ENCODE measurements at places on chromosomes 13 and 19.

- peak; percentile 83 for DNase-seq
These were observed 111.0 kb downstream of the FNDC3A start for GRCh38 chr13:49086722-49087121.

DNA sequence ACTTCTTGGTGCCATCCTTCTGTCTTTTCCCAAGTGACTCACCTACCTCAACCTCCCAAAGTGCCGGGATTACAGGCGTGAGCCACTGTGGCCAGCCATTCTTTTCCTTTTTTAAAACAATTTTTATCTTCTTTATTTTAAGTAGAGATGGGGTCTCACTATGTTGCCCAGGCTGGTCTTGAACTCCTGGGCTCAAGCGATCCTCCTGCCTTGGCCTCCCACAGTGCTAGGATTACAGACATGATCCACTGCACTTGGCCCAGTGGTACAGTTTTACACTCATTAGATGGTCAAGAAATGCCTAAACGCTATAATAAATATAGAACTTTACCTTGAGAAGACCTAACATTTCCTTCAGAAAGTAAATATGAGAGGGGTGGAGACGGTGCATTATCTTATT lies 24.5 kb downstream of the GP6 start:
- no peak for DNase-seq

GRCh38 chr19:6773323-6773931 lies 919 bp downstream of the VAV1 start:
- no peak for DNase-seq

- DNase-seq = no peak
These were observed 10.5 kb downstream of the CYP2A13 start for GRCh38 chr19:41098762-41099161.

DNA sequence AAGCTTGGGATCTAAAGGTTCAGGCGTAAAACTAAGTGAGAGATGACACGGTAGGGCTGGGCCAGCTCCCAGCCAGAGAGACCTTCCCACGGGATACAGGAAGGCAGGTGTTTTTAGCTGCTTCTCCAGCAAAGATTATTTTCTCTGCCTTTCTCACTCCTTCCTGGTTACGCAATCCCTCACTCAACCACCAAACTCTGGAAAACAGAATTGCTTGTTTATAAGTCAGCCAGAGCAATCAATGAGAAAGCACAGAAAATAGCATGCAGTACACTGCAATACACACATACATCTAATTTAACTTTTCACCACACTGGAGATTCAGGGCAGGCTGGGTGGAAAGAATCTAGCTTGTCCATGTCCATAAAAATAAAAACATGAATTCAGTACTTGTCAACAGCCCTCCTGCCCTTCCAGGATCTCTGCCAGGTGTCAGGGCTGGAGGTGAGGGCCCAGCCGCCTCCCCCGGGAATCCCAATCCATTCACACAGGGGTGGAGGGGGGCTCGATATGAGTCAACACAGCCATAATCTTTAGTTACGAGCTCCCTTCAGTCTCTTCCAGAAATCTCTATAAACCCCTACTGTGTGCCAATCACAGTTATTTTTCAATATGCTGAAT lies 12.2 kb downstream of the RHPN2 start:
- peak; percentile 45 for DNase-seq

GRCh38 chr13:102394158-102395053 lies 7.4 kb downstream of the FGF14 start:
- DNase-seq = peak; percentile 88

- DNase-seq = peak; percentile 55
These were observed 907 bp downstream of the KDELR1 start for GRCh38 chr19:48390188-48391099.

DNA sequence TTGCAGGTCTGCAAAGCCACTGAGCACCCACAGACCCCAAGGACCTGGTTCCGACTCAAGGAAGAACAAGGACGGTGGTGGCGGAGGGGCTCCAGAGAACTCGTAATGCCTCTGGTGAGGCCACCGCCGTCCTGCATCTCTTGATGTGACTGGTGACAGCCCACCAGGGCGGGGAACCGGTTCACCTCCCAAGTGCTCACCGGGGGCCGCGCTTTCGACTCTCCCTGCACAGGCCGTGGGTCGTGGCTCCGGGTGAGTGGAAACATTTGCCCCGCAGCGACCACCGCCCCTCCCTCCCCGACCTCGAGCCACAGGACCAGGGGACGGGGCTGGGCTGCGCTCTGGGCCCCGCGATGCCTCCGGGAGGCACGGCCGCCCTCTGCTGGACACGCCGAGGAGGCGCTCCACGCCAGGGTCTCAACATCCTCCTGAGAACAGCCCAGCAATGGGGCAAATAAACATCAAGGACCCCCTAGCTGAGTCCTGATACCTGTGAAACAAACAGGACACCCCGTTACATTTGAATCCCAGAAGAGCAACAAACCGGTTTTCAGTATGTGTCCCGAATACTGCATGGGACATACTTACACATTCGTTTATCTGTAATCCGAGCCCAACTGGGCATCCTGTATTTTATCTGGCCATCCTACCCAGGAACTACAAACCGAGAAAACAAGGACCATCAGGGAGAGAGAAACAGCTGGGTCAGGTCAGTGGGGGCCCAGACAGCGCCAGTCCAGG lies 3.9 kb upstream of the PLPP2 start:
- peak; percentile 10 for DNase-seq

DNA sequence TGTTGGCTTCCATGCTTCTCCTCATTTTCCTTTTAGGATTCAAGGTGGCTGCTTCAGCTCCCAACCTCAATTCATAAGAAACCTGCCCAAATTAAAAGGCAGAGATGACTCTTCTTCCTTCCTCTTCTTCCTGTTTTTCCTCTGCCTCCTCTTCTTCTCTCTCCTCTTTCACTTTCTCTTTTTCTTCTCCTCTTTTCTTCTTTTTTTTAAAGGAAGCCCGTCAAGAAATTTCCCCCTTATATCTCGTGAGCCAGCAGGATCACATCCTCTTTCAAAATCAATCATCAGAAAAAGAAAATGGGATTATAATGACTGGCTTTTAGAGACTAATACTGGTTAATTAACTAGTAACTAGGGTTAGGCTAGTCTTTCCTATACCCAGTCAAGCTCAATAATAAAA lies 220.3 kb downstream of the NBEA start:
- no peak for DNase-seq

GRCh38 chr13:31890946-31891345 lies 140.6 kb upstream of the FRY start:
- no peak for DNase-seq

- DNase-seq = no peak
These were observed 17.7 kb downstream of the MAG start for GRCh38 chr19:35309481-35310279.

DNA sequence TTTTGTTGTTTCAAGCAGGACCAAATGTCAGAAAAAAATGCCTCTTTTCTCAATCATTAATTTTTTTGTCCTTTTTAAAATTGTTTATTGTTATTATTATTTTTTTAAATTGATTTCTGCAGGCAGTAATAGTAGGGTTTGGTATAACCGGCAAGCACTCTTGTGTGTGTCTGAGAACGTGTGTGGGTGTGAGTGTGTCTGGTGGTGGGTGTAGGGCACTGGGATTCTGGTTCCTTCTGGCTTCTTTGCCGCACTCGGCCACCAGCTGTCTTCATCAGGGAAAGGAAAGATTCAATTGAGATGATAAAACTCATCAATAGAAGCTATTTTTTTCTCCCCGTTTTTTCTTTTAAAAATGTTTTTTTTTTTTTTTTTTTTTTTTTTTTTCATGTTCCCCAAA lies 56.4 kb downstream of the IER2 start:
- no peak for DNase-seq

DNA sequence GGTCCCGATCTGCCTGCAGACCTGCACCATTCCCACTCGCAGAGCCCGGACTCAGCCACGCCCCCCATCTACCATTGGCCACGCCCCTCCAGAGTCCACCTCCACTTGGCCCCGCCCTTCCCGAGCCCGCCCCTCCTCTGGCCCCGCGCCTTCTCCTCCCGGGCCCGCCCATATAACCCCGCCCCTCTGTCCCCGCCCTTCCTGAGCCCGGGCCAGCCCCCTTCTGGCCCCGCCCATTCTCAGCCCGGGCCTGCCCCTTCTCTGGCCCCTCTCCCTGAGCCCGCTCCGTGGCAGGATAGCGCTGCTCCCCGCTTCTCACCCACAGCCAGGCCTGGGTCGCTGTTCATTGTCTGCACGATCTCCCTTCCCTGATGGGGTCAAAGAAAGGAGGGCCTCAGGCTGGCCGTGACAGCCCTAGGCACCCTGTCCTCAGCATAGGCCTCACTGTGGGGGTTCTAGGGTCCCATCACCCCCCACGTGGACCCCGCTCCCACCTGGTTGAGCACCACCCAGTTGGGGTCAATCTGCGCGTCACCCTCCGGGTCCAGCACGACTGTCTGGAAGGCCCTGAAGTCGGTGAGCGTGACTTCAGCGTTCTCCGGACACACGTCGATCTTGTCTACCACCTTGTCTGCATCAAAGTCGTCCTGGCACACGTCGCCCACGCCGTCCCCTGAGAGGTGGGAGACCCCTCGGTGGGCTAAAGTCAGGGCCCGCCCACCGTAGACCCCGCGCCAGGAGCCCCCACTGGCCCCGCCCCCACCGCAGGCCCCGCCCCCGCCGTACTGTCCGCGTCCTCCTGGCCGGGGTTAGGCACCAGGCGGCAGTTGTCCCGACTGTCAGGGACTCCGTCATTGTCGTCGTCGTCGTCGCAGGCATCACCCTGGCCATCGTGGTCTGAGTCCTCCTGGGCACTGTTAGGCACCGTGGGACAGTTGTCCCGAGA lies 5.7 kb downstream of the COMP start:
- DNase-seq = peak; percentile 57

DNA sequence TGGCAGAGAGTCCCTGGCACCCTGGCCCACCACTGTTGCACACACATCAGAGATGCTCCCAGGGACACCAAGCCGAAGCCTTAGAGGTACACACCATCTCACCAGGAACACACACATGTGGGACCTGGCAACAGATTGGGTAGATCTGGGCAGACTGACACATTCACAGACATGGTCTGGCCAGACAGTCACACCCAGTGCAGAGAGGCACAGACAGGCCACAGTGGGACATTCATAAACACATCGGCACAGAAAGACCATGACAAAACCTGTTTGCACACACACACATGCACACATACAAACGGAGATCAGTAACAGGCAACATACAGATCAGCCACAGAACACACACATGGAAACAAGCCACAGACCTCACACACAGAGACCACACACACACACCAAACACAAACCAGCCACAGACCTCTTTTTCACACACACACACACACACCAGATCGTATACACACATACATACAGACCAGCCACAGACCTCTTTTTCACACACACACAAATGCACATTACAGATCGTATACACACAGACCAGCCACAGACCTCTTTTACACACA lies 6.3 kb upstream of the JUNB start:
- DNase-seq = no peak

DNA sequence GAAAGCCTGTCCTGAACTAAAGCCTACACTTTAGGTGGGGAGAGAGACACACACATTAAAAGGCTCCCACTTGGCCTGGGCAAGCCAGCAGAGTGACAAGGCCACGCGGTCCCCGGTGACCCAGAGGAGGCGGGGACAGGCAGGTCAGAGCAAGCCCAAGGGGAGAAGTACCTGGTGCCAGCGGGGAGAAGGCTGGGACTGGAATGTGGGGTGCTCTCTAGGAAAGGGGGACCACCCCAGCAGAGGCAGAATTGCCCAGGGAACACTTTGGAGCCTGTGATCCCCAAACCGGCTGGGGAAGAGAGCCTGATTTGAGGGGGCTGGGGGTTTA lies 82.3 kb downstream of the RAB20 start:
- DNase-seq = no peak

- no peak for DNase-seq
These were observed 29.3 kb downstream of the WDFY2 start for GRCh38 chr13:51613535-51613934.

DNA sequence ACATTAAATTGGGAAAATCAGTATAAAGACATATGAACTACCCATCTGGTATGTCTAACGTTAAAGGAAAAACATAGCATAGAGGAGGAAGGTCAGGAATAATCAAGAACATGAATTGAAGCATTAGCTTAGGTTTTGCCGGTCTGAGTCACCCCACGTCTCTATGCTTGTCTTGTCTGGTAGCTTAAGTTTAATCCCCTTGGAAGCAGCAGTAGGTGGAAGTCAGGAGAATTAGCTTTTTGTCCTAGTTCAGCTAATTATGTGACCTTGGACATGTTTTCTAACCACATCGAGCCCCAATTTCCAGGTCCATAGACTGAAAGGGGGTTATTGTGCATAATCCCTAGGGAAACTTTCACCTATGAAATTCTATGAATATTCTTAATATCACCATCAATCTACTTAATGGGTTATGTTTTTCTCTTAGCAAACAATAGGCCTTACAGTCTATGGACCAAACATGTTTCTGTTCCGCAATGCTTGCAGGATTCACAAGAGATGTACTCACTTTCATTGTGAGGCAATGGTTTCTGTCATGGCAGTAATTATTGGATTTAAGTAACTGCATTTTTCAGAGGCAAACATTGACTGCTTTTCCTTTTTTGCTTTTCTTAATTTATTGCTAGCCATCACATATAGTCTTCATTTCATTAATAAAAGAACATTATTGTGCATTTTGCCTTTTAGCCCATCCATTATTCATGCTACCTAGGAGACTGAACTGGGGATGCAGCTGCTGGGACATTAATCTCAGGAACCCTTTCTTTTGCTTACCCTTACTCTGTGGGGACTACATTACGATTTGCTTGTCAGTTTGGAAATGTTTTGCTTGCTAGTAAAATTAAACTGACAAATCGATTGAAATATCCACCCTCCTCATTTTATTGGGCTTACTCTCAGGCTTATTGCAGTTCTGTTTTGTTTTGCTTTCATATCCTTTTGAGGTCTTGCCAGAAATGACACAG lies 304.8 kb upstream of the MAB21L1 start:
- DNase-seq = no peak

DNA sequence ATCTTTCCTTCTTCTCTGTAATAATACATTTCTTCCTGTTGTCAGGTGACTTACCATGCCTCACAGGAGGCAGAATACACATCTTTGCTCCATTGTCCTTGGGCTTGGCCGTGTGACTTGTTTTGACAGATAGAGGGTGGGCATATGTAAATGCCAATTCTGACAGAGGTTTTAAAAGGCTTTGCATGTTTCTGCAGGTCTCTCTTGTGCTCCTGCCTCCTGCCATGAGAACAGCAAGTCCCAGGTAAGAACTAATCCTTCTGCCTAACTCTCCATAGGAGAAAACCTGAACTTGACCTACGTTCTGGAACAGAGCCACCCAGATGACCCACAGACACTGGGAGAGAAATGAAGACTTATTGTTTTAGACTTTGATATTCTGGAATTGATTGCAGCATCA lies 88.7 kb upstream of the TNFSF11 start:
- peak; percentile 48 for DNase-seq

DNA sequence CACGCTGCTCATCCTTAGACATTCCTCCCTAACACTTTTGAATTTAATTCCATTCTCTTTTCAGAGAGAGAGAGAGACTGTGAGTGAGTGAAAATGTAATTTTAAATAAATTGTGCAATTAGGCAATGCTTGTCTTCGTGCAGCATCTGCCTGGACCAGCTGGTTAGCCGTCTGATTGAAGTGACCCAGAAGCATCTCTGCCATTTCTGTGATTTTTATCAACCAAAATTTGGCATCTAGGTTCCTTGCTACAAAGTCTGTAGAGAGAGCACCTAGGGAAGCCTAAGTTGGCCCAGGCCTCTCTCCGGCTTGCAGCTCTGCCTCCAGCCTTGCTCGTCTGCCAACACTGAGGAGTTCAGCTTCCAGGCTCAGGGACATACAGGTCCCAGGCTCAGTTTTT lies 138.6 kb upstream of the GPR12 start:
- no peak for DNase-seq

- DNase-seq = no peak
These were observed 172.0 kb downstream of the UQCRFS1 start for GRCh38 chr19:29040951-29041350.

Measured in fibroblast of mammary gland (primary cell).